ENCODE measurements at places on chromosomes 5 and 9.

DNA sequence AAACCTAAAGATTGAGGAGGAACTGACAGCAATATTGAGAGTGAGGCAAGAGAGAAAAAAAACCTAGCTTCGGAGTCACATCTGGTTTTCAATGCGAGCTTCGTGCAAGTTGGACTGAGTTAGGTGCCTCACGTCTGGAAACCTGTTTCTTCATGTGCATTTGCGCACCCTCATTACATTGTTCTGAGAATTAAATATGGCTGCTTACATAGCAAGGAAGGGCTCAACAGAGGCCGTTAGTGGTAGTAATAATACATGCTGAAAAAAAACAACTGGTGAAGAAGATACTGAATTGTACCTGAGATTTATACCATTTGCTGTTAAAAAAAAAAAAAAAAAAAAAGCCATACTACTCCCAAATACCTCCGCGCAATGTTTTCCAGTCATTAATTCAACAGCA is 18.6 kb downstream of the DNAJA1 start:
- no peak for DNase-seq

DNA sequence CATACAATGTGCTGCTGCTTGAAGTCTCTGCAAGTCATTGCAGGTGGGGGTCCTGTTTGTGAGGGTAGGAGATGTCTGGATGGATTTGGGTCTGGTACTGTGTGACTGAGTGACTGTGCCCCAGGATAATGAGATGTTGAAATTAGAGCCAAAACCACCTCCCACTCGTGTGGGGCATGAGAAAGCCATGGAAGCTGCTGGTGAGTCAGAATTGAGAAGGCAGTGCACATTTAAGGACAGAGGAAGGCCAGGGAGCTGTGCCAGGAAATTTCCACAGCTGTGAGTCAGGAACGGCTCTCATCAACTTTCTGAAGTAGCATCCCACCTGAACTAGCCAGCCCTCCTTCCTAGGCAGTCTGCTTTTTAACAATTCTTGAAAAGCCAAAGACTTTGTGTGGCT is 229.8 kb downstream of the DRD1 start:
- no peak for DNase-seq

GRCh38 chr9:98600631-98601030 is 108.1 kb downstream of the GABBR2 start:
- no peak for DNase-seq

DNA sequence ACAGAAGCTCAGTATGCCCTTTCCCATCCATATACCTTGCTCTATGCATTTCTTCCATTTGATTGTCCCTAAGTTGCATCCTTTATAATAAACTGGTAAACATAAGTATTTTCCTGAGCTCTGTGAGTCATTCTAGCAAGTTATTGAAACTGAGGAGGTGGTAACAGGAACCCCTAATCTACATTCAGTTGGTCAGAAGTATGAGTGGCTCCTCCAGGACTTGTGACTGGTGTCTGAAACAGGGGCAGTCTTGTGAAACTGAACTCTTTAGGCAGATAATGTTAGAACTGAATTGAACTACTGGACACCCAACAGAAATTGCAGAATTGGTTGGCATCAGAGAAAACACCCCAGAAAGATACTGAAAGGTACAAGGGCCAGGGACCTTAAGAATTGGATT is 133.1 kb upstream of the POU5F2 start:
- DNase-seq = no peak

DNA sequence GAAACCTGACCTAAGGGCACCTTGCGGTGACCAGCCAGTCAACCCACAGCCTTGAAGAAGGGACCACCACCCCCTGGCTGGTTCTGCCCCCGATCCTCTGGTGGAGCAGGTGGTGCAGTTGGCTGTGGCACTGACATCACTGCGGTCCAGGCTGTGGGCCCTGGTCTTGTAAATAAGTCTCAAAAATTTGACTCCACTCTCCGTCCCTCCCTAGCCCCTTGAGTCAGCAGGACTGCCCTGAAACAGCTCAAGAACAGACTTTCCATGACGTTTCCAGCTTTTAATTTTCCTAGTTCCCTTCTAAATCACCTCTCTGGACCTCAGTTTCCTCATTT is 134.8 kb upstream of the BOD1 start:
- DNase-seq = no peak

DNA sequence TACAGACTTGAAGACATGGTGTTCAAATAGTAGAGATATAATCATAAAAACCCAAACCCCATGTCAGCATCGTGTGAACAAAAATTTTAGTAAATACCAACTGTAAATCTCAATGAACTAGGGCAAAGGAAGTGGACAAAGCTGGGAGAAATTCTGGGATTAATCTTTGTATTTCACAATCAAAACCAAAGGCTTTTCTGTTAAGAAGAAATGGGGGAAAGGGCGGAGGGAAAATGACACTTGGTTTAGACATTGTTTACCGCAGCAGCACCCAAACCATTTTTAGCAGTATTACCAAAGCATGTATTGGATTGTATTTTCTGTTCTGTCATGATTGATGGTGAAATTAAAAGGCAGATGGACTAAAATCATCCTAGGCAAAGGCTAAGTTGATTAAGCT is 134.2 kb upstream of the PRSS3 start:
- DNase-seq = no peak

GRCh38 chr5:96780626-96781025 is 27.1 kb downstream of the ERAP1 start:
- no peak for DNase-seq

DNA sequence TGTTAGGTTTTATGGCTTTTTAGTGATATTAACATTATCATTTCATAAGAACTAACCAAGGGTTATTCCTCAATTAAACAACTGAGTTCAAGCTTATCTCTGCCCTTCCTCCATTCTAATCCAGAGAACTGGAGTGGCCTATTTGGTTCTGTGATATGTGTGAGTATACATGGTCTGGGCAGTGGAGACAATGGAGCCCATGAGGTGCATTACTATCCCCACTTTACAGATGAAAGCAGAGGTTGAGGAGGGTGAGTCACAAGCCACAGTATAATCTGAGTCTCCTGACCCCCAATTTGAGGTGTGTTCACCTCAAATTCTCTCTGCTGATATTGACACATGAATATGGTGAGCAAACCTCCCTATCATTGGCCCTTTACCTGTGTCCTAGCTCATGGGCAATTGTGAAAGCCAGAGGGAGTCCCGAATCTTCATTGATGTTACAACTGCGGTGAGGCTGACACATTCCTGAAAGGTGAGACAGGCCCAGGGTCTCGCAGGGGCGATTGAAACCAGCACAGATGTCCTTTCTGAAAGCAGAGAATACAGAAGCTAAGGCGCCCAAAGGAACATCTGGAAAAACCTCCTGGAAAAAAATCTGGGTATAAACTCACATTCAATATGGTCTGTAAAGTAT is 217.2 kb downstream of the TARS1 start:
- DNase-seq = no peak

DNA sequence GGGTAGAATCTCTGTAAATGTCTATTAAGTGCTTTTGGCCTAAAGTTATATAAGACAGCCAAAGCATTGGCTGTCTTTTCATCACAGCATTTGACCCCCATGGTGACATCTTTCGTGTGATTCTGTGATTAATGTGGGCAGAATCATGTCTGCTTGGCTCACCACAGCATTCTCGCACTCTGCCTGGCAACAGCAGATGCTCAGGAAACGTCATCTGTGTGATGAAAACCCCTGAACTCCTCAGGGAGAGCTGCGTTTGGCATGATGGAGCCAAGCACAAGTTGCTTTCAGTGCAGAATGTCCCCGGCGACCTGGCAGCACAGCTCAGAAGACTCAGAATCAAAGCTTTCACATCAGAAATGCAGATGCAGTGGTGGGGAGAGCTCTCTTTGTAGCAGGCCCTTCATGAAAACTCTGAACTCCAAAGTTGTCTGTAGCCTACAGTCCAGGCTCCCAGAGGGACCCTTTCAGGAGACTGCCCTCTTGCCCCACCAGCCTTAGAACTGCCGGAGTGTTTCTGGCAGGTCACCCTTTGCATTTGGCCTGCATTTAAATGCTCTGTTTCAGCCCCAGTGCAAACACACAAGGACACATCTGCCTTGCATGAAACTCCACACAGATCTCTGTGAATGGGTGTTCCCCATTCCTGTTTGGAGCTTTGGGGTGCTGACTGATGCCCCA is 155.6 kb upstream of the PANK3 start:
- DNase-seq = no peak

GRCh38 chr9:130340011-130340410 is 74.5 kb downstream of the HMCN2 start:
- DNase-seq = no peak

DNA sequence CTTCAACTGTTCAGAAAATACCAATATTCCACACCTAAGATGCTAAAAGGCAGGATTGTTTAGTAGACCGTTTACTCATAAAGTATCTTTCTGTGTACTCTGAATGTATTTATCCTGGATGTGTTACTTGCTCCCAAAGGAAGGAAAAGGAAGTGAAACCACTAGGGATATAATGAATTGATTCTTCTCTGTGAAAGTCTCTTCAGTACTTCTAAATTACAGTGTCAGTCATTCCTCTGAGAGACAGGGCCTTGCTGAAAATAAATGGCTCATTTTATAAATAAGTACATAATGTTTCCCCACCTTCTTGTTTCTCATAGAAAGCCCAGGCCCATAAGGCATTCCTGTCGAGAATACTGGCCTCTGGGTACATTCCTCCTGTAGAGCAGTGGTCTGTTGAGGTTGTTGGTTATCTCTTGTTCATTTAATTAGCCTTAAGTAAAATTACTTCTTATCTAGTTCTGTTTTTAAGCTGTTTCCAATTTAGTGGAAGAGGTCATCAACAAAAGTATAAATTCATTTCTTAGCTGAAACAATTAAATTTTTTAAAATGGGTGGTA is 1.6 kb downstream of the HAPLN1 start:
- DNase-seq = no peak

GRCh38 chr9:36592801-36593583 is 20.3 kb downstream of the MELK start:
- no peak for DNase-seq

DNA sequence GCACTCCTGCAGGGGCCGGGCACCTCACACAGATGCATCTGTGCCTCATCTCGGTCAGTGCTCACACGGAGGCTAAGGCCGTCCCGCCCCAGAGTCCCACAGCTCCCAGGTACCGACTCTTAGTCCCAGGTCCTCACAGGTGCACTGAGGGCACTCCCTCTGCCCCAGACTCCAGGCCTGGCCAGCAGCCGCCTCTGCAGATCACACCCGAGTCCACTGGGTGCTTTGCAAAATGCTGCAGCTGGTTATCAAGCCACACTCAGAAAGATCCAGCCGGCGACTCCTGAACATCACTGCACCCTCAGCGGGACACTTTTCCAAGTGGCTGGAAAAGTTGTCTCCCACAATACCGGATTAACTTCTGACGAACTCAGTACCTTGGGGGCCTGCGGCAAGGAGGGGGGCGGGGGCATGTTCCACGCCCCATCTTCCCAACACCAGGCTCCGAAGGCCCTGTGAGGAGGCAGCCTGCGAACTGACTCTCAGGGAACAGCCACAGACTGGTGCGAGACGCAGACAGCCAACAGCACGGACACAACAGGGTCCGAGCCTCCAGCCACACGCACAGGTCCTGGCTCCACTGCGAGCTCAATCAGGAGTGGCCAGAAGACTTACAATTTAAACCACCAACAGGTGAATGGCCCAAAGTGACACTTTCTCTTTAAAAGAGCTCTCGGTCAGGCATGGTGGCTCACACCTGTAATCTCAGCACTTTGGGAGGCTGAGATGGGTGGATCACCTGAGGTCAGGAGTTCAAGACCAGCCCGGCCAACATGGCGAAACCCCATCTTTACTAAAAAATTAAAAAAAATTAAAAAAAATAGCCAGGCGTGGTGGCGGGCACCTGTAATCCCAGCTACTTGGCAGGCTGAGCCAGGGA is 4.0 kb downstream of the BRD3 start:
- DNase-seq = no peak

- DNase-seq = no peak
Observed at GRCh38 chr5:175347027-175347426, 97.0 kb downstream of the DRD1 start.

GRCh38 chr5:123776761-123777160 is 264.8 kb downstream of the CSNK1G3 start:
- DNase-seq = no peak

DNA sequence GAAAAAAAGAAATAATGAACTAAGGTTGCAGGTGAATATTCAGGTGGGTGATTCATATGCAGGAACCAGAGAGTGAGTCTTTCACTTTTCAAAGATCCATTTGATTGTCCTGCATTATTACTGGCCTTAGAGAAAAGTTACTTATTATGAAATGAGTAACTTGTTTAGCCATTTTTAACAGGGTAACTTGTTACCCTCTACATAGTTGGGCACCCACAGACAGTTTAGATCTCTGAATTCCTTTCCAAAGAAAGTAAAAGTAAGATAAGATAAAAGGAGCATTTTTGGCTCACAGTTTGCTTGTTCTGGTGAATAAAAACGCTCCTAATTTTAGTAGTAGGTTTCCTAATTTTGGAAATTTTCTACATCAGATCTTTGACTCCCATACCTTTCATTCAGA is 54.1 kb upstream of the DAB2 start:
- DNase-seq = no peak

GRCh38 chr9:134443174-134444037 is 117.2 kb downstream of the RXRA start:
- peak; percentile 78 for DNase-seq

GRCh38 chr9:89564346-89564878 is 40.4 kb upstream of the GADD45G start:
- DNase-seq = no peak

GRCh38 chr9:4124266-4124665 is 175.6 kb downstream of the GLIS3 start:
- no peak for DNase-seq

GRCh38 chr5:119120893-119121292 is 50.0 kb downstream of the DMXL1 start:
- DNase-seq = no peak

DNA sequence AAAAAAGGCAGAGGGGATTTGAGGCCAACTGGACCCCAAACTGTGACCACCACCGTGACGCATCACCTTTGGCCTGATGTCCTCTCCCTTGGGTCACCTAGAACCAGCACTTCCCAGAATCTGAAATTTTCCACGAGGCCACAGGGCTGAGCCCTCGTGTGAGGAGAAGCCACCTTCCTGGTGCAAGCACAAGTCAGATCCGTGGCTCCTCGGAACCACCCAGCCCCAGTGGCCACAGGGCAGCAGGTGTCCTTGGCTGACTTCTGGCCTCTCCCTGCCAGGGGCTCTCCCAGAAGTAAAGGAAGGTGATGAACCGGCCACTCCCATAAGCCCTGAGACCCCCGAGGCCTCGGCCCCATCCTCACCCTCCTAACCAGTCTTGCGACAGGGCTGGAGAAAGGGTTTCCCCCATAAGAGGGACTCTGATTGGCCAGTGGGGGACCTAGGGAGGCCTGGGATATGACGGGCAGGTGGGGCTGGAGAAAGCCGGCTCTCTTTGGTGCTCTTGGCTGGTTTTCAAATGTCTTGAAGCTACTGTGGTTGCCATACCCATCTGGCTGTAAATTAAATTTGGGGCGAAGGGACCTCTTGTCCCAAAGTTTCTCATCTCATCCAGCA is 20.9 kb upstream of the HMCN2 start:
- DNase-seq = no peak

Data from C1 segment of cervical spinal cord (tissue), 14 donors.